ENCODE measurements at places on chromosomes 6 and 20.

- no peak for DNase-seq
Observed at GRCh38 chr6:38831865-38832264, 116.8 kb downstream of the DNAH8 start.

DNA sequence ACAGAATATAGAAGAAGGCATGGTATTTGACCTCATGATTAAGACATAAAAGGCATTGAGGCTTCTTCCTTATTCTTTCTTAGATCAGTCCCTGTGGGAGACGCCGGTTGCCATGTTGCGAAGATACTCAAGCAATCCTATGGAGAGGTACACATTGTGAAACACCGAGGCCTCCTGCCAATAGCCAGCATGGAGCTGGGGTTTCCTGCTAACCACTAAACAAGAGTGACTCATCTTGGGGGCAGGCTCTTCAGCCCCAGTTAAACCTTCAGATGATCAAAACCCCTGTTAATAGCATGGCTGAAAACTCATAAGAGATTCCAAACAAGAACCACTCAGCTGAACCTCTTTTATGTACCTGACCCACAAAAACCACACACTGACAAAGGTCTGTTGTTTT, 478.8 kb downstream of the CD83 start:
- no peak for DNase-seq

DNA sequence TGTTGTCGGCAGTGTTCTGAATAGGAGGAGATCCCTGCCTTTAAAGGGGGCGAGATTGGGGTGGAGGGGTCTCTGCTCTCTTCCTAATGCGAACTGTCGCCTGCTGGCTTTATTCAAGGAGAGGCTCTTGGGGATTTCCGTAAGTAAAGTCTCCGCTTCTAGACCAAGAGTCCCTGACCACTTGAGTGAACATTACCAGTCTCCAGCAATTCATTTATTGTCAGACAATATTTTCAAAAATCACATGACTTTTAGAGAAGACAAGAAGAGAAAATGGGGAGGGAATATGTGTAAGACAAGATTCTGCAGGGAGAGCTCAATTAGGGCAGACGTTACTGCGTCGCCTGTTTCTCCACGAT, 21.2 kb downstream of the POM121L2 start:
- DNase-seq = no peak

- no peak for DNase-seq
Observed at GRCh38 chr6:144395826-144396225, 110.7 kb downstream of the UTRN start.

DNA sequence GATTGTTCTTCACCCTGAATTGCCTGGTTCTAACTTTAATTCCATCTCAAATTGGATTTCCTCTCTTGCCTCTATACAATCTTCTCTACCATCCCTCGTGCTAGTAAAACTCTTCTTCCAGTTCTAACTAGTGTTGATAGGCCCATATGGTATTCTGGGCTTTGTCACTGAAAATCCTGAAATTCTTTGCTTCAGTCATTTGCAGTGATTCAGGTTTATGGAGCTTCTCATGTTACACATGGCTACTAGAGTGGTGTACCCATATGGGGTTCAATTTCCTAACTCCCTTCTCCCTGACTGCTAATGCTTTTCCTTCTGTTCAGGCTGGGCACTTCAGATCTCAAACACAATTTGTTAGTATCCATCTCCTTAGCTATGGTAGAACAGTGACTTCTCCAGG, 956.6 kb downstream of the KIF16B start:
- no peak for DNase-seq

DNA sequence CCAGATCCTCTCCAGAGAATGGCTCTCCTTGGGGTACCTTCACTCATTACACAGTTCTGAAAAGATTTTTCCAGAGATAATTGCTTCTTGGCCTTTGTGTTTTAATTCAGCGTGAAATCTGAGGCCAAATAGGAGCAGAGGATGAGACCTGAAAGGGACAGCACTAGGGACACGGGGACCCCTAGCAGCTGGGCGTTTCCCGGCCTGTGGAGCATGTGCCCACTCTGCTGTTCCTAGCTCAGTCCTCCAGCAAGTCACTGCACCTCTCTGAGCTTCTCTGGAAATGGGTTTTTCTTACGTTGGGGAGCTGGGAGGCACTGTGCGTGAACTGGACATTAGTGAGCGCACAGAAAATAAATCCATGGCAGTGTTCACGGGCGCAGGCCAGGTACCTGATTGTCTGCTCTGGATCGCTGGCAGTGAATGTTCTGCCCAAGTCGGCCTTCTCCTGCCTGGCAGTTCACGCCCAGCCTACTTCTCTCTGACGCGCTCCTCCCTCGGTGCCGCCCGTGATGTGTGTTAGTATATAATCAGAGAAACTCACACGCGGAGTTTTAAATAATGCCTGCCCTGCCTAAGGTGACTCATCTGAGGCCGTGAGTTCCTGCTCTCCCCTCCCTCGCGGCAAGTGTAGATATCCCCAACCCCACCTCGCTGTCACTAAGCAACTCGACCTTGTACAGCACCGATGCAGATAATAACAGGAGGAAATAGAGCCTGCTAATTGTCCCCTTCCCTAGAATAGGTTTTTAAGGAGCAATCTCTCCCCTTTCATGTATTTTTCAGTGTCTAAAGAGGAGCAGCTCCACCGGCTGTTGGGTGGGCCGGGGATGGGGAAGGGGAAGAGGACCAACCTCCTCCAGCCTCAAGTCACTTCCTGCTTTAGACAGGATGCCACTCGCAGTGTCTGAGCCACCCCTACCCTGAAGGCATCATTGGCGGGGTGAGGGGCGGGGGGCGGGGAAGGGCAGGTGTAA, 2.7 kb upstream of the TUBB2A start:
- DNase-seq = no peak

- no peak for DNase-seq
Observed at GRCh38 chr6:144652292-144652891, 367.3 kb downstream of the UTRN start.

All from D721Med (cell line).